ENCODE measurements at places on chromosomes 16 and 17. TPM values are rescaled to one million over a fixed set of nuclear protein-coding genes. Genes with fewer than 3 reads are reported as not detected.

GRCh38 chr17:40076591-40076990 lies 13.8 kb downstream of the THRA start:
- DNase-seq, result no peak

DNA sequence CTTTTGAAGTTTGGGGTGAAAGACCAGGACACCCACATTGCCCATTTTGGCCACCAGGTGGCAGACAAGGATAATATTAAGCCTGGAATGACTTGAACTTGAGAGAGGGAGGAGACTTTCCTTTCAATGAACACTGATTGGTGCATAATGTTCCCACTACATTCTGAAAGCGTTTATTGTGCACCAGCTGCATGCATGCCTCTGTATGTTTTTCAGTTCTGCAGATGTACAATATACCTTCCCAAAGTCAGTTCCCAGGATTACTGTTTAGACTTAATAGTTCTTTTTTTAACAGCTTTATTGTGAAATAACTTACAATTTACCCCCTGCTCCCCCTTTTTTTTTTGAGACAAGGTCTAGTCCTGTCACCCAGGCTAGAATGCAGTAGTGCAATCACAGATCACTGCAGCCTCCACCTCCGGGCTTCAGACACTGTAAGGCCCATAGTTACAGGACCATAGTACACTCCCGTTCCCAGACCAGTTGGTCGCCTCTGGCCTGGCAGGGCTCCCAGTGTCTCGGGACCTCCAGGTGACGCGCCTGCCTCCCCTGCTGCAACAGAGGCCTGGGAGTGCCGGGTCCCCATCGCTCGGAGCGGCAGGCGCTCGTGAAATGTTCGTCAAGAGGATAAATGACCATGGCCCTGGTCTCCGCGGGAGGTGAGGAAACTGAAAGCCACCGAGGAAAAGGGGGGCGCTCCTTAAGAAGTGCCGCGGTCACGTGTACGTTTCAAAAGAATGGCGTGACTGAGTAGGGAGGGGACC lies 12.2 kb downstream of the CES2 start:
- peak; percentile 96 for DNase-seq

GRCh38 chr16:58421059-58421458 lies 28.8 kb downstream of the GINS3 start:
- DNase-seq, result no peak

The ADCY7 gene
- total RNA-seq, result 86.2 TPM

DNA sequence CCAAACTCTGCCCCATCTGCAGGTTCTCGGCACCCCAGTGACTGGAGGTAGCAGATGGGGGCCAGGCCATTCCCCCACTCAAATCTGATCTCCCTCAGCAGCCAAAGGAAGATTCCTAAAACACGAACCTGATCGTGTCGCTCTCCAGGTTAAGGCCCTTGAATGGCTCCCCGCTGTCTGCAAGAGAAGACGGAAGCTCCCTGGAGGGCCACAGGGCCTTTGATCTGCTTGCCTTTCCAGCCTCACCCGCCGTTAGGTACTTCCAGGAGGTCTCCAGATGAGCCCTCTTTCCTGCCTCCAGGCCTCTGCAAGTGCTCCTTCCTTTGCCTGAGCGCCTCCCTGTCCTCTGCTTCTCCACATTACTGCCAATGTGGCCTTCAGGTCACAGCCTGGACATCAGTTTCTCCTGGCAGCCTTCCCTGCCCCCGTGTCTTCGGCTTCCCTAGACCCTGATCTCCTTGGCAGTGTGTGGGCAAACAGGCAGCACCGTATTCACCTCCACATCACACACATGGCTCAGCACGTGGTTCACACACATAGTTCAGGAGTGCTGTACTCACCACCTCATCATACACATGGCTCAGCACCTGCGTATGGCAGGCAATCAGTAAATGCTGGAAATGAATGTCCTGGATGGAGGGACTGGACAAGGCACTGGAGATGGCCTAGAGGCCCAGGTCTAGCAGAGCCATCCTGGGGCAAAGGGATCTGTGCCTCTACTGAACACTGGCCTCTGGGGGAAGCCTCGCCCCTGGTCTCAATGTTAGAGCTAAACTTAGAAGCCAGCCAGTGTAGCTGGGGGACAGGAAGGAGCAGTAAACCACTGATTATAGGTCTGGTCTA lies 26.4 kb upstream of the MRPS23 start:
- no peak for DNase-seq

The TRIM25 gene
- total RNA-seq, result 99.8 TPM

DNA sequence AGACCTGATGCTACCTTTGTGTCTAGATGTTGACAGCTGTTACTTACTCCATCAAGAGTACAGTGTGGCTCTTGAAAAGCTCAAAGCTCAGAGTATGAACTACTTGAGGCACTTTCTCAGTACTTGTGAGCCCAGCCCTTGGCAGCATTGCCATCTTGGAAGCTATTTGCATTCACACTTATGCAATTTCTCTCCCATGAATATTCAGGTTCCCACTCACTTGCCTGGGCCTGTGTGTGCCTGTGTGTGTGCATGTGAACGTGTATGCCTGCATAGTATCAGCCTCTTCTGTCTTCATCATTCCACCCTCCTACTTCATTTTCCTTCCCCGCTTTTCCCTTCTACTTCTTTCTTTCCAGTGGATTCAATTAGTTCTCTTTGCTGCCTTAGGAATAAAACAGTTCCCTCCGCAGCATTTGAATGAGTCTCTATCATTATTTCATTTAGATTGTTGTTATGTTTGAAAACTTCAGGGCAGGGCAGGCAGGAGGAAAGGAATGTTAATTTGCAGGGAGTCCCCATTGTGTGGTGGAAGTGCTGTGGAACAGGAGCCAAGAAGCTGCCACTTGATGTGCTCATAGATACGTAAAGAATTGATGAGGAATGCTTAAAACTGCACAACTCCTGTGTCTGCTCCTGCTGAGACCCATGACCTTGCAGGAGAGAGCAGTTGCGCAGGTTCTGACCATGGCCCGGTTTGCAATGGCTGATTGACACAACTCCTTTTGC lies 58.9 kb downstream of the HS3ST4 start:
- DNase-seq, result no peak

- no peak for DNase-seq
Observed at GRCh38 chr17:35010093-35010492, 29.8 kb downstream of the LIG3 start.

The ITGAD gene
- not detected for total RNA-seq

DNA sequence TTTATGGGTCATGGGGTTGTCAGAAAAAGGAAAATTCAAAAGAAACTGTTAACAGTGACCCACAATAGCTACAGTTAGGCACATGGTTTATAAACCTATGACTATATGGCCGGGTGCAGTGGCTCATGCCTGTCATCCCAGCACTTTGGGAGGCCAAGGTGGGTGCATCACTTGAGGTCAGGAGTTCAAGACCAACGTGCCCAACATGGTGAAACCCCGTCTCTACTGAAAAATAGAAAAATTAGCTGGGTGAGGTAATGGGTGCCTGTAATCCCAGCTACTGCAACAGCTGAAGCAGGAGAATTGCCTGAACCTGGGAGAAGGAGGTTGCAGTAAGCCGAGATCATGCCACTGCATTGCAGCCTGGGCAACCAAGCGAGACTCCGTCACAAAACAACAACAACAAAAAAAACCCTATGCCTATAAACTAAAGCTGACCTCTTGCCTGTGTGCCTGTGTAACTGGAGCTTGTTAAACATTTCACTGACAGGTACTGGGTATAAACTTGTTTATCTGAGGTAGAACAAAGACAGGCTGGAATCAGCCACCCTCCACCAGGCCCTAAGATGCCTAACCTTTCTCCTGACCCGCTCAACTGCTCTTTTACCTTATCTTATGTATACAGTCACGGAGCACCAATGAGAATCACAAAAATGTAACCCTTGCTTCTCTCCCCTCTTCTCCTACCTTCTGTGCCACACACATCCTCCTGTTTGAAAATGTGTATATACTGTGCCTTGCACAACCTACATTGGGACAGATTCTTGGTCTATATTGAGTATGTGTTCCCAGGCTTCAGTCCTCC lies 62.9 kb upstream of the ATF7IP2 start:
- DNase-seq, result no peak

DNA sequence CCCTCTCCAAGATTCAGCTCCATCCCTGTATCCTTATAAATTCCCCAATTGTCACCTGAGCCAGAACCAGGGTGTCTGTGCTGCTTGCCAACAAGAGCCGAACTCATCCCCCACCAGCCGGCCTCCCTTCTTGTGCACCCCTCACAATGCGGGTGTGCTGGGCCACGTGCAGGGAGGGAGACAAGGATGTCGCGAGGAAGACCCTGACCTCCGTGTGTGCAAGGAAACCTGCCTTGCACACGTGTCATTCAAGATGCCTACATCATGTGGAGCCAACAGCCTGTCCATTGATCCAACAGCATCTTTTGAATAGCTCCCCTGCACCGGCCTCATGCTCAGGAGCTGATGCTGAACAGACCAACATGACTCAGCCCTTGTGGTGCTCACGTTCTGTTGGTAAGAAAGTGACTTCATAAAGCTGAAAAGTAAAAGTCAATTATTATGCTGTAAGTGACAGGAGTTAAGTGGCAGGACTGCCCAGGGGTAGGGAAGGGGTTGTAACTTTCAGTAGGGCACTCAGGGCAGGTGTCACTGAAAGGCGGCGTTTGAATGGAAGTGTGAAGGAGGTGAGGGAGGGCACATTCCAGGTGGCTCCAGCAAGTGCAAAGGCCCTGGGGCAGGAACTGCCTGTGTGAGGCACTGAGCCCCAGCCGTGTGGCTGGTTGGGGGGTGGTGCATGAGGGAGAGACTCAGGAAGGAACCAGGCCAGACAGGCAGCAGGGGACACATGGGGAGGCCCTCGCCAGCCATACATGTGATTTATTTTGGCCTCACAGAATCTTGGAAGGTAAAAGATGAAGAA lies 302.2 kb downstream of the FOXL1 start:
- no peak for DNase-seq

GRCh38 chr16:83609178-83609577 lies 198.6 kb upstream of the HSBP1 start:
- DNase-seq, result no peak

DNA sequence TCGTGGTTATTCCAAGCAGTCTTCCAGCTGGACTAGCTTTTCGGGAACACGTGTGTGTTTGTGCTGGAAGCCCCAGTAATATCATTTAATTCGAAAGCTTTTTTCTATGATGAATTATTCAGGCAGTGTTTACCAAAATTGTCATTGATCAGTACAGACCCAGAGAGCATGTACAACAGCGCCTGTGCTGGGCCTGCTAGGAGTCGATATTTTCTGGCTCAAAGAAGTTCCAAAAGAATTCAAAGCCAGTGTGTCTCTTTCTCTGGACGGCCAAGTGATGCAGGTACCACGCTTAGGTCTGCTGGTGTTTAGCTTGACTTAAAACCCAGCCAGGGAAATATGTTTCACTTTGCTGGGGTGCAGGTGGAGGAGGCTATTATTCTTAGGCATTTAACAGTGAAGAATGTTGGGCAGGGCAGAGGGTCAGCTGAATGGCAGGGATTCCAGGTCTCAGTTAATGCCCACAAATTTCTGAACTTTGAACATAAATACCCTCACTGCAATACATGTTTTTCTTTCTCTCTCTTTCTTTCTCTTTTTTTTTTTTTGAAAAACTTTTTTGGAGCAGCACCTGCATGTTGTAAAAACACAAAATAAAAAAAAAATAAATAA lies 401.3 kb downstream of the WWOX start:
- DNase-seq, result no peak

The ZNF200 gene
- 13.1 TPM for total RNA-seq

The RAC3 gene
- total RNA-seq, result 11.5 TPM

DNA sequence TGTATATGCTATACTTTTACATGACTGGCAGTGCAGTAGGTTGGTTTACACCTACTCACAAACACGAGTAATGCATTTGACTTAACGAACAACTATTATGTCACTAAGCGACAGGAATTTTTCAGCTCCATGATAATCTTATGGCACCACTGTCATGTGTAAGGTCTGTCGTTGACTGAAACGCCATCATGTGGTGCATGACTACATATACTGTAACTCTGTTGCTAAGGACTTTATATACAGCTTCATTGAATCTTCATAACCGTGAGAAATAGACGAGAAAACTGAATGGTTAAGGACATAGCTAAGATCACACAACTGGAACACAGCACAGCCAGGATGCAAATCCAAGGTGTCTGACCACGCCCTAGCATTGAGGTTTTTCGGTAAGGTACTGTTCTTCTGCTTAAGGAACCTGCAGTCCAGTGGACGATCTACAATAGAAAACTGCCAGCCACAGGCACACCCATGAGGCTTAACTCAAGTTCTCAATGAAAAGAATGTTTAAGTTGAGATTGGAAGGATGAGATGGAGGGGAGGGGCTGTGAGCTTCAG lies 3.3 kb downstream of the CFAP20 start:
- DNase-seq, result no peak

The GALR2 gene
- total RNA-seq, result 2.3 TPM

- DNase-seq, result no peak
Observed at GRCh38 chr16:3274490-3274889, 8.8 kb upstream of the ZNF263 start.

DNA sequence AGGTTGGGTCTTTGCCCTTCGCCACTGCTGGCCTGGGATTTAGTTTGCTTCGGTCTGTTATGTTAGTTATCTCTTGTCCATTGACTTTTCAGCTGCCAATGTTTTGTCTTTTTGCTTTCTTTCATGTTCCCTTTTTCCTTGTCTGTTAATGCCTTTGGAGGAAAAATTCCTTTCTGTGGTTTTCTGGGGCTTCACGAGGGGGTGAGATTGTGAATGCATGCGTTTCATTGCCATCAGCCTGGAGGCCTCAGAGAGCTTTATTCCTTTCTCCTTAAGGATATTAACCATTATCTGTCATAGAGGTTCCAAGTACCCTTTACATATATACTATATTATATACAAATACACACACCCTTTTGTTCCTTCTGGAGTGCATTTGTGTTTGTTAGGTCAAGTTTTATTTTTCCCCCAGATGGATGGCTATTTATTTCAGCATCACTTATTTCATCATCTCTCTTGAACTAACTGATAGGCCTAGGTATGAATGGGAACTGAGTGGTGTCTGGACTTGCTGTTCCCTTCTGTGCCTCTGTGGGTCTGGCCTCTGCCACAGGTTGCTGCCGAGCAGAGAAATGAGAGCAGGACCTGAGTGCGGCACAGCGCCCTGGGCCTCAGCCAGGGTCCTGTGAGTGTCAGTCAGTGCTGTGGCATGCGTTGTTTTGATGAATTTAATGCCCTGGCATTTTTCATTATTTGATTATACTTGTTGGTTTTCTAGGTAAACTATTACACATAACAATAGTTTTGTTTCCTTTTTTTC lies 193.4 kb downstream of the LGALS9B start:
- no peak for DNase-seq

The HOXB5 gene
- not detected for total RNA-seq

DNA sequence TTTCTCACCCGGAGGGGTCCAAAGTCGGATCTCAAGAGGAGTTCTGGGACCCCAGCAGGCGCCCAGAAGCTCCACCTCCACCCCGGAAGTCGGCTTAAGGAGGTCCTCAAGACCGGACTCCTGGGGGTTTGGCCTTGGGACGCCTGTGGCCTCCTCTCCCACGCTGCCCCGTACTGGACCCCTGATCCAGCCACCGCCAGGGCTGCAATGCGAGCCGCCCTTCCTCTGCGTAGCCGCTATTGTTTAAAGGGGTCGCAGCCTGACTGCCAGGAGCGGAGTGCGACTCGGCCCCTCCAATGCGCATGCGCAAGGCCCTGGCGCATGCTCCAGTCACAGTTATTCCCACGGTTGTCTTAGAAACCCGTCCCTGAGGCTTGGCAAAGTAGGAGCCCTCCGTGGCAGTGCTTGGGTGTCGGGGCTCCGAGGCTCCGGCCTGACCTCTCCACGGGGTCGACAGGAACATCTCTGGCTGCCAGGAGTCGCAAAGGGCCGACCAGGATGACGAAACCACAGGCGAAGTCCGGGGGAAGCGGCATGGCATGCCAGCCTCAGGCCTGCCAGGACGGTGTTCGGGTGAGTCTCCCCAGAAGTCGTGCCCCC lies 719.0 kb downstream of the KCNJ18 start:
- no peak for DNase-seq
